ENCODE measurements at places on chromosomes 13 and 19. TPM values are rescaled to one million over a fixed set of nuclear protein-coding genes. Genes with fewer than 3 reads are reported as not detected.
A peak's percentile ranks its signal among the peaks of the same experiment; 100 is the strongest.

DNA sequence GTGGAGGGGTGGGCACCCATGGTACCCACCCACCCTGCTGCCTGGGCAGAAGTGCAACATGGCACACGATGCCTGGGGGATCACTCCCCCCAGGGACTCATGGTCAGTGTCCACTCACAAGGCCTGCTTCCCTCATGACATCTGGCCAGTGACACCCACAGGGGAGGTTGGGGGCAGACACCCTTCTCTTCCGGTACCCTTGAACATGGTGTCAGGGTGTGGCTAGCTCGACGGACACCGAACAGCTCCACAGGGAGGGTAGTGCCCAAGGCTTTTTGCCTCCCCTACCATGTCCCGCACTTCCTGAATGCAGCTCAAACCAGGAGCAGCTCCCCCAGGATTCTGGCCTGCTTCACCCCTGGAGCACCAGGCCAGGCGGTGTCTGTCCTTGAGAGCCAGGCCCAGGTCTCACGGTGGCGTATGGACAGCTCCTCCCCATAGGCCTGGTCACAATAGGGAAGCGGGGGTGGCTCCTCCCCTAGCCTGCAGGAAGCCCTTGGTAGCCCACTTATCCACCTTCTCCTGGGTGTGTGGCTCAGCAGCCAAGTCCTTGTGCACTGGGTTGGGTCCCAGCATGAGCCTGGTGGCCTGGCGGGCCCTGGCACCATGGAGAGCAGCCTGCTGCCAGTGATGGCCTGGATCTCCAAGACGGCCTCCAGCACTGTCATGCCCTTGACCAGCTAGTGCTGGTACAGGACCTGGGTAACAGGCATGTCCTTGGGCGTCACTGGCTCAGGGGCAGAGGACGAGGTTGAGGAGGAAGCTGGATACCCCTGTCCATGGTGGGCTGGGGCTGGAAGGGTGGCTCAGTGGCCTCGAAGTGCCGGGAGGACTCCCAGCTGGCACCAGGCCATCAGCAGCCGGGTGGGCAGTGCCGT lies 7.8 kb downstream of the ACP4 start:
- H3K4me3 ChIP-seq = no peak overlapping the region
- H3K36me3 ChIP-seq = peaks cover 64% of the 10 kb centered on the region
- no peaks in the 10 kb centered on the region for H3K4me1 ChIP-seq

GRCh38 chr19:51772977-51773376 lies 12.0 kb downstream of the FPR2 start:
- H3K27ac ChIP-seq = no peak overlapping the region
- H3K27me3 ChIP-seq = no peaks in the 10 kb centered on the region
- no peaks in the 10 kb centered on the region for H3K36me3 ChIP-seq

DNA sequence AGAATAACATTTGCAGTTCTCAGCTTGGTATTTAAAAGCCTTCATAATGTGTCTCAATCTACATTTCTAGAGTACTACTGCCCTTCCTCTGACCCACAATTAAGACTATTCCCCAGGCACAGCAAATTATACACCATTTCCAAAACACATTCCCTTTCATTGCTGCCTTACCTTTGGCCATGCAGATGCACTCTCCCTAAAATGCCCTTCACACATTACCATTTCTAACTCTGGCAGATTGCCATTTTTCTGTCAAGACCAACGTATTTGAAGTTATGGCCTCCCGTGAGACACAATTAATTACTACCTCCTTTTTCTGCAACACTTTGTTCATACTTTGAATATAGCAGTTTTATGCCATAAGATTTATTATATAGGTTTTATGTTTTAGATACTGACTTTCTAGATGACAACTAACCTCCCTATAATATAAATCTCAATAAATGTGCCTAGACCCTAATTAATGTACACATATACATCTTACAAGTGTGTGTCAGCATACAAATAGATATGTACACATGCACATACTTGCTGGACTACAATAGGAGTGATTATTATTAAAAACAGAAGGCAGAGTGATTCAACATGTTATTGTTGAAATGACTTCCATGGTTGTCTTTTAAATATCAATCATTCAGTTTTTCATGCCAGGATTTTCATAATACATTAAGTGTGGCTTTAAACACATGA lies 2902.5 kb downstream of the PCDH9 start:
- no peak for DNase-seq
- no peak overlapping the region for H3K4me3 ChIP-seq
- H3K27ac ChIP-seq = no peak overlapping the region
- H3K4me1 ChIP-seq = no peaks in the 10 kb centered on the region
- H3K27me3 ChIP-seq = no peaks in the 10 kb centered on the region

DNA sequence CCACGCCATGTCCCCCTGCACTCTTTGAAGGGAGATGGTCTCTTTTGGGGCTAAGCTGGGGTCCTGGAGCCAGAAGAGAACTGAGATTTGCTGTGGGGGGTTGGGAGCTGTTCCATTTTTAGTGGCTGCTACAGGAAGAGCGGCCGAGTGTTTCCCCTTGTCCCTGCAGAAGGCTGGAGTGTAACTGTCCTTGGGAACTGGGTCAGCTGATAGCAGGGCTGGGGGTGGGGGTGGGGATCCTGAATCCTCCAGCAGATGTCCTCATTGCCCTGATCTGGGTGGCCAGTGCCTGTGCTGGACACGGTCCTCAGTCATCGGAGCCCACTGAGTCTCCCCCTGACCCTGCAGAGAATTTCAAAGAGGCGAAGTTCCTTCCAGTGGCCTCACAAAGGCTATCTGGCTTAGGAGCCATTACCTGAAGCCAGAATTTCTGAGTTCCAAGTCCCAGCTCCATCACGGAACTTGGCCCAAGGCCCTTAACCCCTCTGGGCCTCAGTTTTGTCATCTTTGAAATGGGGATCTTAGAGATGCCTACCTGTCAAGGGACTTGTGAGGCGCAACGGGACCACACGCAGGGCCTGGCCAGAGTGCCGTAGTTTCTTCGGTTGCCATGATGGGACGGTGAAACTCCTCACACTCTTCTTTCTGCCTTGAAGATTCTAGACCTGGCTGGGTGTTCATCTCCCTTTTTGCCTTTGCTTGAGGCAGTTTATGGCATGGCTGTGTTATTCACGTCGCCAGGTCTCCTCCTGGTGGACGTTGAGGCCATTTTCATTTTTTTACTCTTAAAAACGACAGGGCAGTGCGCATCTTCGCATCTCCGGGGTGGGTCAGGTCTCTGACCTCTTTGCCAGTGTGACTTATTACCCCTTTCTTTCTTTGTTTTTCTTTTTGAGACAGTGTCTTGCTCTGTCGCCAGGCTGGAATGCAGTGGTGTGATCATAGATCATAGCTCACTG lies 51.9 kb downstream of the DNM2 start:
- H3K36me3 ChIP-seq = peaks cover 29% of the 10 kb centered on the region
- H3K4me1 ChIP-seq = no peaks in the 10 kb centered on the region
- H3K27ac ChIP-seq = peak overlapping the region; percentile 53

DNA sequence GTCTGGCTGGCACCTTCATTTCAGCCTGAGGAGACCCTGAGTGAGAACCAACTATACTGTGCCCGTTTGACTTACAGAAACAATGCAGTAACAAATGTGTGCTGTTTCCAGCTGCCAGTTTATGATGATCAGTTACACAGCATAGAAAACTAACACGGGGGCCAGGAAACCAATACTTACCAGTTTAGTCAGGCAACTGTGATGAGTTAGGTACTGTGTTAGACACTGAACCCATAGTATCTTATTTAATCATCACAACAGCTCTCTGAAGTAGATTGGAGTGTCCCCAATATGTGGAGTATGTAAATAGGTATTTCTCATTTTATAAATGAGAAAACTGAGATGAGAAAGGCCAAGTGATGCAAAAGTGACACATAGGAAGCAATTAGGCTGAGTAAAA lies 620.9 kb upstream of the KLF12 start:
- DNase-seq = no peak
- no peak overlapping the region for H3K27ac ChIP-seq
- H3K4me1 ChIP-seq = no peaks in the 10 kb centered on the region
- H3K4me3 ChIP-seq = no peak overlapping the region
- no peaks in the 10 kb centered on the region for H3K36me3 ChIP-seq

Gene PABPC3
- total RNA-seq = 0.38 TPM

Gene NDFIP2
- total RNA-seq = 28.2 TPM

Gene SIGLECL1
- not detected for total RNA-seq

Gene CASP14
- total RNA-seq = not detected

Gene GFY
- 0.20 TPM for total RNA-seq

Gene SSC5D
- total RNA-seq = 1.4 TPM
